Skeletal muscle cell (primary cell): ENCODE measurements at places on chromosomes 5 and 9.

DNA sequence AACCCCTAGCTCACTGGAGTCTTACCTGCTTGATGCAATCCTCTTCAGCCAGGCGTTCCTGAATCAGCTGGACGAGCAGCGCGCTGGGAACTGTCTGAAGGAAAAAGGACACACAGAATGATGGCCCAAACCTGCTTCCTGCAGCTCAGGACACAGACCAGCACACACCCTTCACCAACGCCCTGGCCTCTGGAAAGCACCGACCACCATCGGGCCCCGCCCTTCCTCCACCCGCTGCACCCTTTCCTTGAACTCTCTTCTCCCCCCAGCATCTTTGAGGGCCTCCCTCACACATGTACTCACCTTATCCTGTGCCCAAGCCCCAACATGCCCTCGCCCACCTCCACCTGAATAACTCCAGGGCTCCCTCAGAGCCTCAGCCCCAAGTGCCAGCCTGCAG lies 23.3 kb downstream of the AK8 start:
- no peak for DNase-seq

- DNase-seq: no peak
These were observed 72.0 kb downstream of the ANKRD33B start for GRCh38 chr5:10635867-10636350.

DNA sequence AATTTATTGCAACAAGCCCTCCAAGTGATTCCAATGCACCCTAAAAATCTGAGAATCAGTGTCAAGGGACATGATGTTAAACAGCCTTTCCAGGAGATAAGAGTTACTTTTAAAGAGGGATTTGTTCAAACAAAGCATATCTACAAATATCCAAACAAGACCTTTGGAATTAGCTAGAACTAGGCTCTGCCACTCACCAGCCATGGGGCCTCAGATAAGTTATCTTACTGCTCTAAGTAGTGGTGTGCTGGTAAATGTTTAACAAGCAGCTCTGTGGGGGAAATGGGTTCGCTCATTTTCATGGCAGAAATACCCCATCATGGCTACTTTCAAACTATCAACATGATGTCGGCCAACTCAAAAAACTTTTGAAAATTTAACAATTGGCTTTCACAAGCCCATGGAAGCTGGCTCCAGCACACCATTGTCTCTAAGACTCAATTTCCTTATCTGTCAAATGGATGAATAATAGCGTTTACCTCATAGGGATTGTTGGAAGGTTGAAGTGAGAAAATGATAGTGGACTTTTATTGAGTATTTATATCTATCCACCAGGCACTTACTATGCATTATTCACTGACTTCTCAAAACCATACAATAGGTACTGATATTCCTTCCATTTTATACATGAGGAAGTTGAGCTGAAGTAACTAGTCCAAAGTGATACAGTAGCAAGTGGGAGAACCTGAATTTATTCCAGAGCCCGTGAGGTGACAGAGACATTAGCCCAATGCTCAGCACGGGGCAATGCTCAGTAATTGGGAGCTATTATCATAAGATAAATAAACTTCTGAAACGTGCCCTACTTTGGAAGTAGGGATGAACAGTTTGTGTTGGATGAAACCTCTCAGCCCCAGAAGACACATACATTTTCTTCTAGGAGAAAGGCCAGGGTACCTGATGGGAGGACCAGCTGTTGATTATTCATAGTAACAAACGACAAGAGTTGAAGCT lies 43.2 kb downstream of the SH3RF2 start:
- DNase-seq: no peak

GRCh38 chr9:117543089-117543488 lies 128.2 kb upstream of the ASTN2 start:
- no peak for DNase-seq

DNA sequence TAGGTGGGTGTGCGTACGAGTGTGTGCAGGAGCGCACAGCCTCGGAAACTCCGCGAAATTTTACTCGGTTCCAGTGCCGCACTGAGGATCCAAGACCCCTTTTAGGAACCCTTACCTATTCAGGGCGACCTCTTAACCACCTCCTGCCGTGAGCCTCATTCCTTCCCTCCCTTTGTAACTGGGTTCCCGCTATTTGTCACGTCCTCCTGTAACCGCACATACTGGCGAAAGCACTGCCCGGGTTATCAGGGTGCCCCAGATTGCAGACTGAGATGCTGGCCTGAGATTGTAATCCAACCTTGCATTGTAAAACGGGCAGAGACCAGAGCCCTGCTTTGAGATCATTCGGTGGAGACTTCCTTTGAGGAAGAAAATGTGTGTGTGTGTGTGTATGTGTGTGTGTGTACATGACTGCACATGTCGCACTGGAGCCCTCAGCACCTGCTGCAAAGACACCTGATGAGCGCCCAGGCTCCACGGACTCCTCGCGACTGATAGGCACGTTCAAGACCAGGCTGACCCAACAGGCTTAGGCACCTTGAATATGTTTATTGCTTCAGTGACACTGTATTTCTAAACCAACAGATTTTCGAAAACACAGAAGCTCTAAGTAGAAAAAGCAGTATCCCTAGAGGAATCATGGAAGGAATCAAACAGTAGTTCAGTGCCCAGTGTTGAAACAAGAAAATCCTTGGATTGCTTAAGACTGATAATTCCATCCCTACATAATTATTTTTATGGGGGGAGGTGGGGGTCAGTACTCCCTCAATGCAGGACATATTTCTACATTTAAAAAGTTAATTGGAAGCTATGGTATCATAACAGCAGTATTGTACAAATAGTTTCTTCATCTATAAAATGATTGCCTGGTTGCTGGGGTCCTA lies 86.5 kb upstream of the TNFAIP8 start:
- no peak for DNase-seq

DNA sequence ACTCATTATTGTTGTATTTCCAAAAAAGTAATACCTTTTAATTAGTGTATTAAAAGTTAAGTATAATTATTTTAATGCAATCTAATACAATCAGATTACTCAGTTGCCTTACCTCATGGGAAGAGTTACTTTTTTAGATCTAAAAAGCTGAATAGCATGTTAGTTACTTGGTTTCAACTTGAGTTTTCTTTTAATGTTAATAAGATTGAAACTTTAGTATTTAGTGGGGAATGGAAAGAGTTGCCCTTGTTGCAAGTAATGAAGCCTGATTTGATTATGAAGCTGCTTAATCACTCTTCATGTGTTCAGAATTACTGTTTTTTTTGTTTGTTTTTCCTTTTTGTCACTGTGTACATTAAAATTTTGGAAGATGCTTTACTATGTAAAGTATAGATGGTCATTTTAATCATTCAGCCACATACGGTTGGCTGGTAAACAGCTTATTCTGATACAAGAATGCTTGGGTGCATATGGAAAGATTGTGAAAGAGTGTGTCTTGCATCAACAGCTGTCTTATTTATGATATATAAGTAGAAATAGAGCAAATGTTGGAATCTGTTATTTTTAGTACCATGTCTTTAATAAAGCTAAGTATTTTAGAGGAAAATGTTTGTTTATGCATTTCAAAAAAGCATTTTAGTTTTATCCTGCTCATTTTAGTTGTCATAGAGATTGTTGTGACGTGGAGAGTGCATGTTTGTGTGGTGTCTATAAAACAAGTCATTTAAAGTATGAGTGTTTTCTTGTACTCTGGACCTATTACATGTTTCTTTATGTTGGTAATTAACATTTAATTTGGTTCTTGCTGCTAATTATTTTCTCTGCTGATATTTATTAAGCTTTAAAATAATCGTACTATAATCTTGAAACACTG lies 36.4 kb downstream of the SREK1 start:
- no peak for DNase-seq

- DNase-seq: no peak
These were observed 505.7 kb upstream of the ARRDC3 start for GRCh38 chr5:91888810-91889209.

GRCh38 chr5:37005946-37006540 lies 129.5 kb downstream of the NIPBL start:
- DNase-seq: no peak

GRCh38 chr9:20562051-20562450 lies 60.2 kb downstream of the MLLT3 start:
- no peak for DNase-seq

DNA sequence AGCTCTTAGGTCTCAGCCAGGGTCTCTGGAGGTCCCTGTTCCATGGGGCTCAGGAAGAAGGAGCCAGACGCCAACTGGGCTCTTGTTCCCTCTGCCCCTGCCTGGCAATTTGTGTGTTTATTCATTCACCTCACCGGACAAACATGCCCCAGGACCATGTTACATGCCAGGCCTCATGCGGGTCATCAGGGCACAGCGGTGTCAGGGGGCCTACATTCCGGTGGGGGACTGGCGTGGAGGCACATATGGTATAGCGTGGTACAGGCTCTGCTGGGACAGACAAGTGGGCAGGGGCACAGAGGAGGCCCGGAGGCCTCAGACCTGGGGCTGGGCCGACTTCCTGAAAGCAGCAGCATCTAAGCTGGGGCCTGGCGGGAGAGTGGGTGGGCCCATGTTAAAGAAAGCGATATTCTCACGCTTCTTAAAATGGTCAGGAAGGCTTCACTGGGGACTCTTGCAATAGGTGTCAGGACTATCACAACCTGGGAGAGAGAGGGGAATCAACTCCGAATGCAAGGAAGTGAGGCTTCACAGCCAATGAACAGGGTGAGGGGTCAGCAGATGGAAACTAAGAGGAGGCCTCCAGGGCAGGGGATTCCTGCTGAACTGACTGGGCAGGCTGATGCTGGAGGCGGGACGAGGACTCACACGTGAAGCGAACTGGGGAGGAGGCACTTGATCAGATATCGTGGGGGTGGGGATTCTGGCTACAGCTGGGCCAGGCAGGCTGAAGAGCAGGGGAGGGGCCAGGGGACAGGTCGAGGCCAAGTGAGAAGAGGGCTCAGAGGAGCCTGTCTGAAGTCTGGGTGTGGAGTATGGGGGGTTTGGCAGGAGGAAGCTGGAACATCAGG lies 41.9 kb downstream of the NCS1 start:
- no peak for DNase-seq

DNA sequence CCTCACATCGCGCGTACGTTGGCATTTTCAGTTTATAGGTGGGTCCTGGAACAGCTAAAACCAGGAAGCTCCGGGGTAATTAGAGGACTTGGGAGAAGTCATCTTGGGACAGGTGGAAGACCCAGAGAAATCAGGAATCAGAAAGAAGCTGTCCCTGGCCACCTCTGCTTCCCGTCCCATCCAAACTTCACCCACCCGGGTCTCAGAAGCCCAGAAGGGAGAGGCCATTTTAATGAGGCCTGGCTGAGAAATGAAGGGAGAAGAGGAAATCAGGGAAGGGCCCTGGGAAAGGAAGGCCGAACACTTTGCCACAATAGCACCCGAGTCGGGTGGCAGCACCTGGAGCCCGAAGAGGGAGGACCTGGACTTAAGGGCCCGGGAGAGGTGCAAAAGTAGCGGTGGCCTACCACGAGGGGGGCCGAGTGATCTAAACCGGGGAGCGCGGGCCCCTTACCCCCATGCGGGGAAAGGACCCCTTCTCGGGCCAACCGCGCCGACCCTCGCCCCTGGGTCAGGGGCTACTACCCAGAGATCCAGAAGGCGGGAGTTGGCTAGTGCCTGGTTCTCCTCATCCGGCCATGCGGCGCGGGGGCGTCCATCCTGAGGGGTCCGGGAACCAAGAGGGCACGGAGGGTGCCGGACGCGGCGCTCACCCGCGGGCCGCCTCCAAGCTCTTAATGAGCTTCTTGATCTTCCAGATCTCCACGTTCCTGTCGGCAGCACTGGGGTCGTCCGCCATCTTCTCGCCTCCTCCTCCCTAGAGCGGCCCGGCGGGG lies 668 bp downstream of the ETF1 start:
- no peak for DNase-seq

GRCh38 chr9:83185488-83186154 lies 122.7 kb upstream of the RASEF start:
- DNase-seq: no peak

- no peak for DNase-seq
These were observed 211.0 kb downstream of the PIK3R1 start for GRCh38 chr5:68426586-68426985.

DNA sequence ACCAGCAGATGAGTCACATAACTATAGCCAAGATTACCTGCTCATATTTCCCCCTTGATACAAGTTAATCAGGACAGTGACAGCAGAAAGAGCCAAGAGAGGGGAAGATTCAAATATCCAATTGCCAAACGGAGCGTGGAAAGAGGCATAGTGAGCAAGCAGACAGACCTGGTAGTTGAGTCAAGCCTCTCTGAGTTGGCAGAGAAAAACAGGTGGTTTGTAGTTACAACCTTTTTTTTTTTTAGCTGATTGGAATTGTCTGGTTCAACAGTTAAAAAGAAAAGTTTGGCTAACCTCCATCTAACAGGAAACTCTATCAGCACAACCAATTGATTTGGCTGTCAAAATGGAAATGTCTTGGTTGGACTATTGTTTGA lies 272.1 kb downstream of the TLE1 start:
- no peak for DNase-seq

GRCh38 chr5:102211165-102211564 lies 84.9 kb downstream of the SLCO4C1 start:
- DNase-seq: no peak

DNA sequence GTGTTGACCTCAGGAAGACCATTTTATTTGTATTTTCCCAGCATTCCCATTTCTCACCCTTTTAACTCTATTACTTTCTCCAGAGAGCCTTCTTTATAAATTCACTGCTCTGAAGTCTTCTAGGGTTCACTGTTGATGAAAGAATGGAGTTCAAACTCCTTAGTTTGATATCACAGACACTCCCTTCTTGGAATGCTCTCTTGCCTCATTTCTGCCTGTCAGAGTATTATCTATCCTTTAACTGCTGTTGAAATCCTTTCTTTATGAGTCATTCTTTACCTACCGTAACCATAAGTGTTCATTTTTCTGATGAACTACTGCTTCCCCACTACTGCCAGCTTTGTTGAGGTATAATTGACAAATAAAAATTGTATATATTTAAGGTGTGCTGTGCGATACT lies 4.3 kb downstream of the RIC1 start:
- DNase-seq: no peak

GRCh38 chr5:34624691-34625090 lies 31.4 kb upstream of the RAI14 start:
- no peak for DNase-seq

- DNase-seq: no peak
These were observed 41.5 kb downstream of the DCP2 start for GRCh38 chr5:113017881-113018635.
